ENCODE measurements at places on chromosomes 3 and 15.

DNA sequence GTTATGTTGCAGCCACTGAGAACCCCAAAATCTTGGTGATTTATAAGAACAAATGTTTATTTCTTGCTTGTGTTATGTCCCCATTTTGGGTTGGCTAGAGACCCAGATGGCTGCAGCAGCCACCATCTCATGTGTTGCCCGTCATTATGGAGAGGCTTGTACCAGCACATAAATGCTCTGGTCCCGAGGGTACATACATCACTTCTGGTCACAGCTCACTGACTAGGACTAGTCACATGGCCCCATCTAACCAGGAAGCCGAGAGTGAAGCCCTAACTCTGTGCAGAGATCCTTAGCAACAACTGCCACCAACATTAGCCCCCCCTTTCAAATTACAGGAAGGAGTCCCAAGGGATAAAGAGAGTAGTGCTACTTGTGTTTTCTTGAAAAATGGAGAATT is 25.5 kb upstream of the HACD2 start:
- DNase-seq = no peak

DNA sequence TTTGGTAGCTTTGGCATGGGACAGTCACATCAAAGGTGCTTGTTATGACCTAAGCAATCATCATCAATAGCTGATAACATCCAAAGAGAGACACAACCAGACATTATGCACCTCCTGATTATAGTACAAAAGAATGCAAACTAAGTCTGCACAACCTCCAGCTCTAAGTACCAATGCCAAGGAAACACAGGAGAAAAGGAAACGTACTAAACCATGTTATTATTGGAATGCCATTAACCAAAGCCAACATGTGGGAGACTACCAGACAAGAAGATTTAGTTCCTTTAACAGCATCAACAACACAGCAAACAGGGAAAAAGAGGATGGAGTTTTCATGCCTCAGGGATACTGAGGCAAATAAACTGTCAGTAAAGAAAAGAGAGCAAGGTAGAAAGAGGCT is 61.4 kb downstream of the CD47 start:
- no peak for DNase-seq

- DNase-seq = no peak
These were observed 24.1 kb downstream of the XPC start for GRCh38 chr3:14154276-14154675.

DNA sequence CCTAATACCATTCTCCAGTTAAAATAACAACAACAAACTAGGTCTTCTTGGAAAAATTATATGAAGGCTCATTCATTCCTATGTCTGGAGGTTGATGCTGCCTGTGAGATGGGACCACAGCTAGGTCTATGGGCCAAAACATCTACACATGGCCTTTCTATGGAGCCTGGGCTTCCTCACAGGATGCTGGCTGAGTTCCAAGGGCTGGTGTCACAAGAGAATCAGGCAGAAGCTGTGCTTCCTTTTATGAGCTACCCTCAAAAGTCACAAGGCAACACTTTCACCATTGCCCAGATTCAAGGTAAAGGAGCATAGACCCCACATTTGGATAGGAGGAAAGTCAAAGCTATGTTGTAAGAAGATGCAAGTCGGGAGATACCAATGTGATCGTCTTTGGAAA is 4.6 kb upstream of the RTP2 start:
- DNase-seq = no peak

GRCh38 chr3:98508582-98508981 is 11.1 kb downstream of the OR5K2 start:
- no peak for DNase-seq

GRCh38 chr3:154778057-154778456 is 302.1 kb upstream of the MME start:
- no peak for DNase-seq

- DNase-seq = no peak
These were observed 207.7 kb downstream of the FAM43A start for GRCh38 chr3:194893121-194893987.

- no peak for DNase-seq
These were observed 42.8 kb downstream of the SEMA3G start for GRCh38 chr3:52402101-52402521.

- peak; percentile 54 for DNase-seq
These were observed 156.2 kb upstream of the IQSEC1 start for GRCh38 chr3:13229273-13229949.

GRCh38 chr3:137041686-137042085 is 83.9 kb downstream of the IL20RB start:
- no peak for DNase-seq

GRCh38 chr15:91936182-91936775 is 82.8 kb downstream of the SLCO3A1 start:
- DNase-seq = no peak

- no peak for DNase-seq
These were observed 743.0 kb upstream of the CBLB start for GRCh38 chr3:106611841-106612240.

GRCh38 chr3:4818986-4819693 is 160.1 kb upstream of the BHLHE40 start:
- DNase-seq = no peak

- no peak for DNase-seq
These were observed 15.7 kb downstream of the GK5 start for GRCh38 chr3:142209655-142210054.
